ENCODE measurements at places on chromosomes 1 and 21.

GRCh38 chr1:40044110-40044509 lies 3.6 kb downstream of the CAP1 start:
- no peak for DNase-seq

- DNase-seq = no peak
Observed at GRCh38 chr1:35261412-35262120, 6.9 kb upstream of the ZMYM4 start.

DNA sequence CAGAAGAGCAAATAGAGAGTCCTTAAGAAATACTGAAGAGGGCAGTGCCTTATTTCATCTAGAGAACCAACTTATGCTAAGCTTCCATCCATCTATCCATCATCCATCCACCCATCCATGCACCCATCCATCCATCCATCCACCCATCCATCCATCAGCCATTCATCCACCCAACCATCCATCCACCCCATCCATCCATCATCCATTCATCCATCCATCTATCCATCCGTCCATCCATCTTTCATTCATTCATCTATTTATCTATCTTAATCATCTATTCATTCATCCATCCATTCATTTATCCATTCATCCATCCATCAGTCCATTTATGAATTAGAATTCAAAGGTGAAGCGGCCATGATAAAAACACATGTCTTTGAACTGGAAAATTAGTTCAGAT lies 171.5 kb upstream of the FMN2 start:
- no peak for DNase-seq

- no peak for DNase-seq
Observed at GRCh38 chr1:178689769-178690168, 35.3 kb upstream of the RALGPS2 start.

- DNase-seq = no peak
Observed at GRCh38 chr1:25809929-25810328, 9.8 kb upstream of the MTFR1L start.

DNA sequence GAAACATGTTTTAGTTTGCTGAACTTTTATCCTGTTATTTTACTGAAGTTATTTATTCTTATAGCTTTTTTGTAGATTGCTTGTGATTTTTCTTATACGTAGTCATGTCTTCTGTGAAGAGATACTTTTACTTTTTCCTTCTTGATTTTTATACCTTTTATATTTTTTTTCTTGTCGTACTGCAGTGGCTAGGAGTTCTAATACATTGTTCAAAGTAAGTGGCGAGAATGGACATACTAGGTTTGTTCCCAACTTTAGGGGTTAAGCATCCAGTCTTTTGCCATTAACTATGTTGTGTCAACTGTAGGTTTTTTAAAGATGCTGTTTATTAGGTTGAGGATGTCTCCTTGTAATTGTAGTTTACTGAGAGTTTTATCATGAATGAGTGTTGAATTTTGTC lies 36.3 kb downstream of the MAN1A2 start:
- DNase-seq = no peak

DNA sequence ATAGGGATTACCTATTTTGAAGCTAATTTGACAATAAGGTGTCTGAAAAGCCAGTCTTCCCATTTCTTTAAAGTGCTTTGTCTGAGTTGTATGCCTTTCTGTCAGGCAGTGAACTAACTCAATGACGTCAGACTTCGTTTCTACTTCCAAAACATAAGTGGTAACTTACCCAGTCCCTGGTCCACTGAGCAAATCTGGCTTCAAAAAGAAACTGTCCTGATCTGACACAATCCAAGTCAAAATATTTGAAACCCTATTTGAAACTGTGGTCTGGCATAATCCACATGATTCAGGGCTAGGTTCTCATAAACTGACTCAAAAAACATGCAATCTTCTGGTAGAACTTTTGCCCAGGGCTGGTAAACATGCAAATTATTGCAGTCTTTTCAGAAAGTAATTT lies 34.0 kb downstream of the DIRAS3 start:
- no peak for DNase-seq

DNA sequence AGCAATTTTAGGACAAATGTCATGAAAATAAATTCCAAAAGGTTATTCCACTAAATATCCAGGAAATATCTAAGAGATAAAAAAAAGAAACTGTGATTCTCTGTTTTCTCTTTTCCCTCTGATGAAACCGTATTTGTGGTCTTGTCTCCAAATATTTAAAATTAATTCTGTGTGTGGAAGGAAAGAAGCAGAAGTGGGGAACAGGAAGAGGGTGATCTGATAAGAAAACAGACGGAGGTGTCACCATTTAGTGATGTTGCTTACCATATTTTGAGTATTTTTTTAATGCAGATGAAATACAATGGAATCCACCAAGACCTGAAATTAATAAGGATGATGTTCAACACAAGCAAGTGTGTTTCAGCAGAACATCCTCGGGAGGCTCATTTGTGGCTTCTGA lies 29.6 kb downstream of the CLCA1 start:
- DNase-seq = no peak

DNA sequence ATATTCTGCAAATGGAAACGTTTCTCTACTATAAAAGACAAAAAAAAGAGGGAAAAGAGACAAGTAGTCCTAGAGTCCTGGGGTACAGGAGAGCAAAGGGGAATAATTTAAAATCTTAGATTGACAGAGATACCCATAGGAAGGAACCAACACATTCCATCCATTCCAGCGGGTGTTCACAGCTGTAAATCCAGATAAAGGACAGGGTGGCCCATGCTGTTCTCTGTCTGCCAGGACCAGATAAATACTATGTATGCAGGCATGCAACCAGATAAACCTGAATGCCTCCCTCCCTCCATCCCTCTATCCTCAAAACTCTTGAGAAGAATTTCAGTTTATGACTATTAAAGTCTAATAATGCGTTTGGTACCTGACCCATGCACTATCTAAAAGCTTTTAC lies 131.8 kb downstream of the PTPN14 start:
- no peak for DNase-seq

DNA sequence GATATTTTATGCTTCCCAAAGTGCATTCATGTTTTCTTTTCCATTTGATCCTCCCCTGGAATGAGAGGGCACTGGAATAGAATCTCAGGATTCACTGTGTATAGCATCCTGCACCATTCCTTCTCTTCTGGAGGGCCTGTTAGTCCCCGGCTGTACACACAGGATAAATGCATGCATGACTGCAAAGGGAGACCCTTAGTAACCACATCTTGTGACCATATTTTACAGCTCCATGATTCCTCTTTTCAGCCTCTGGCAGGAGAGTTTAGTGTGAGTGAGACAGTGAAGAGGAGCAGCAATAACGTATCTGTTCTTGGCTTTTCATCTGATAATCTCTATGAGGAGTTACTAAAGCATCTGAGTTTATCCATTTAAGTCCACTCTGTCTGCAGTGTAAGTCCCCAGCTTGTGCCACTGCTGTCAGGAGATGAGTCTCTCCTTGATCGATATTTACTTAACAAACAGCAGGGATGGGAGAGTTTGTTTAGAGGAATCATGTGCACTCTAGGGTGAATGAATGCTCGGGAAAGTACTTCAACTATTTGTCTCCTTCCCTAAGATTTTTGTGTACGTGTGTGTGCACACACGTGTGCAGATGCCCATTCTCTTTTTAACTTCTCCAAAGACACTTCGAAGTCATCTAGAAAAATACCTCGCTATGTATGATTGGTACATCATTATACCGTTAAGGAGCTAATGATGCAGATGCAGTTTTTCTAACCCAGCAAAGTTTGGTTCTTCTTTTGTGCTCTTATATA lies 41.1 kb downstream of the PROX1 start:
- DNase-seq = no peak

- DNase-seq = no peak
Observed at GRCh38 chr1:181784039-181784683, 277.4 kb downstream of the ZNF648 start.

- peak; percentile 73 for DNase-seq
Observed at GRCh38 chr1:152034654-152035538, 1.9 kb downstream of the S100A11 start.

DNA sequence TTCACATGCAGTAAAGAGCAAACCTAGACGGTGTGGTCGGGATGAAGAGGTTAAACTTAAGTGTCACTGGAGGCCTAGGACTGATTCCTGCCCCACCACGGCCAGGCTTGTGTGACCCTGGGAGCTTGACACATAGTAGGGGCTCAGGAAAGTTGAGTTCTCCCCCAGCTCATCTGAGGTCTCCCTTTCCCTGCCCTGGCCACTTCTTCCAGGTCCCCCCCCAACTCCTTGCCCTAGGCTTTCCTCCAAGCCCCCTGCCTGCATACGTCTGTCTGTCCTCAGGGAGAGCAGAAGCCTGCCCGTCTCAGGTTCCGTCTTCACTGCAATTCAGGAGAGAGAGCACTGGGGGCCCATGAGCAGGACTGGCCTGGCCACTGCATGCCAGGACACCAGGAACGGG lies 225.8 kb downstream of the PTPRU start:
- no peak for DNase-seq

- no peak for DNase-seq
Observed at GRCh38 chr1:153793973-153794615, 18.9 kb downstream of the SLC27A3 start.

DNA sequence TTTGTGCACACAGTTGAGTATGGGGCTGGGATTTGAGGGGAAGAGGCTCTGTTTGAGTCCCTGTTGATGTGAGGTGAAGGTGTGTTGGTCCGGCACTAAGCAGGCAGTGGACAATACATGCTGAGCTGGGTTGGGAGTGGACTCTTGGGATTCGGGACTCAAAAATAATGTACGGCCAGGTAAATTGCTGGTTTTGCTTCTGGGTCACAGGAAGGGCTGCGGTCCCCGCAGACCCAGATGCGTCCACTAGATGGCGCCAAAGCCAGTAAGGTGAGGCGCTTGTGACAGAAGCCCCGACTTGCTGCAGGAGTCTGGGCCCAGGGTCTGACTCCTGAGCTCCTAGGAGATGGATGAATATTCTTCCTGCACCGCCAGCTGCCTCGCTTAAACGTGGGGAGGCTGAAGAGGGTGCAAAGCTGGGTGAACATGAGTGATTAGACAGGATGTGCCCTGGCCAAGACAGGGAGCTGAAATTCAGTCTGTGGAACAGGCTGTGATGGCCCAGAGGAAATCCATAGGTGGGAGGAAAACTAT lies 61.4 kb downstream of the ACBD3 start:
- DNase-seq = peak; percentile 91

GRCh38 chr1:220007438-220007837 lies 38.9 kb downstream of the EPRS1 start:
- no peak for DNase-seq

DNA sequence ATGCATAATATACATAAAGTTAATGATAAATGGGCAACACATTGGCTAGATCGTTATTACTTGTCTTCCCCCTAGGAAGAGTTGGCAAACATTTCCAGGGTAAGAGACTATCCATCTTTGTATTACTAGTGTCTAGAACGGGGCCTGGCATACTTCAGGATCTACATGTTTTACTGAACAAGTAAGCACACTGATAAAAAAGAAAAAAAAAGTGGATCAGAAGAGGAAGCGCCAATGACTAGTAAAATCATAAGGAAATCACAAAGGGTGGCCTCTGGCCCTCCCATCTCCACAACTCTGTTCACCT lies 482 bp downstream of the TM2D1 start:
- no peak for DNase-seq

DNA sequence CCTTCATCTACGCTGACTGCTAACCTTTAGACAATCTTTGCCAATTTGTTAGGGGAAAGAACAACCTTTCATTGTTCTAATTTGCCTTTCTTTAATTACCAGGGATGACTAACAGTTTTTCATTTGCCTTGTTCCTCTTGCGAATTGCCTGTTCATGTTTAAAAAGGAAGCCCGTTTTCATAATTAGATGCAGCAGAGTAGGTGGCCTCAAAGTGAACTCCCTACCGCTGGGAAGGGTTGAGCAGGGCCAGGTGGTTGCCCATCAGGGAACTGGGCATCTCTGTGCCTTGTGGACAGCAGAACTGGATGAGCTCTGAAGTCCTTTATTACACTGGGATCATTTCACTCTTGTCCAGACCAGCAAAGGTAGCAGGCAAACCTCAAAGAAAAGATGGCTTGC lies 59.0 kb downstream of the HIVEP3 start:
- DNase-seq = no peak

DNA sequence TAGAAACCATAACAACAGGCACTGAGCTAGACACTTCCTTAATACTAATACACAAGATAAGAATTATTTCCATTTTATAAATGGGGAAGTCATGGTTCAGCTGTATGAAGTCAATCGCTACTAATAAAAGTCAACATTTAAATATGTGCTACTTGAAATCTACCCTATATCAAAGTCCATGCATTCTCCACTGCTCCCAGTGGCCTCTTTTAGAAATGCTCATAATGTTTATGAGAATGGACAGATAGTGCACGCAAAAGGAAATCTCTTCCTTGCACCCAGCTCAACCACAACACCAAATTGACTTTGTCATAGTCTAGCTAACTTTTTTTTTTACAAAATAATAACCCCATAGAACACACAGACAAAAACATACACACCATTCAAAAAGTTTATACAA lies 281.7 kb upstream of the CXADR start:
- no peak for DNase-seq

- no peak for DNase-seq
Observed at GRCh38 chr1:114490274-114490693, 20.7 kb downstream of the TRIM33 start.

DNA sequence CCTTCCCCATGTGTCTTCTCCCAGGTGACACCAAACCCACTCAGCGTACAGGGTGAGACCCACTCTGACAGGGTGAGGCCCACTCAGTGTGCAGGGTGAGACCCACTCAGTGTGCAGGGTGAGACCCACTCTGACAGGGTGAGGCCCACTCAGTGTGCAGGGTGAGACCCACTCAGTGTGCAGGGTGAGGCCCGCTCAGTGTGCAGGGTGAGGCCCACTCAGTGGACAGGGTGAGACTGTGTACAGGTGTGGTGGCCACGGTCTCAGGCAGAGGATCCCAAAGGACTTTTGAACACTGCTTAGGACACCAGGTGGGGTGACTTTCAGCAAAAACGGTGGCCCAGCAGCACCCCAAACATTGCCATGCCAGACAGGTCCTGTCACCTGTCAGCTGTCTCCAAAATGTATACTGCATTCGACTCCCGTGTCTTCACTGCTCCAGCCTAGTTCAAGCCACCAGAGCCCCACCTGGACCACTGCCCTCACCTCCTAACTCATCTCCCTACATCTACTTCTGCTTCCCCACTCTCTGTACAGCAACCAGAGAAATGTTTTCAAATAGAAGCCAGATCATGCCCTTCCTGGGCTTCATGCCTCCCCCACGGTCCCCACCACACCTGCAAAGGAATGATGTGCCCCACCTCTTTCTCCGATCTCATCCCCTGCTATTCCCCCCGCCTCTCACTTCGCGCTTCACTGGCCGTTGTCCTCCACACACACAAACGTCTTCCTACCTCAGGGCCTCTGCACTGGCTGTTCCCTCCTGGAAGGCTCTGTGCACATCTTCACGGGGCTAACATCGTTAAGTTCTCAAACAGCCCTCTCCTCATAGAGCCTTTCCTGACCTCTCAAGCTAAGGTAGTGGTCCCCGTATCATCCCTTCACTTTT lies 52.1 kb downstream of the ACBD3 start:
- DNase-seq = no peak

GRCh38 chr1:230421481-230421880 lies 4.7 kb downstream of the PGBD5 start:
- DNase-seq = no peak
